ENCODE measurements at places on chromosomes 11 and 22.

- DNase-seq, result no peak
These were observed 20.7 kb downstream of the ZBTB16 start for GRCh38 chr11:114080219-114080618.

DNA sequence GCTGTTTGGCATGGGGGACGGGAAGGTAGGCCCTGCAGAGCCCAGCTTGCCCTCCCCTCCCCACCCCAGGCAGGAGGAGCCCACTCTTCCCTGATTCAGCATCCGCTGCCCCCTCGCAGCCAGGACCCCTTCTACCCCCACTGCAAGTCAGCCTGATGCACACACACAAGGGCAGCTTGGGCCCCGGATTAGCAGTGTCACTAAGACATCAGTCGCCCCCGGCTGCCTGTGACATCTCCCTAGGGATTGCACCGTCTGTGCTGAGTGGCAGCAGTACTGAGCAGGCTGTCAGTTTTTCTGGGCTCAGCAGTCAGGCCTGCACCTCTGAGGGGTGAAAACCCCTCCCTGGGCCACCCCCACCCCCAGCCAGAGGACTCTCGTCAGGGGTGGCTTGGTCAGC is 30.4 kb upstream of the SYT7 start:
- no peak for DNase-seq

DNA sequence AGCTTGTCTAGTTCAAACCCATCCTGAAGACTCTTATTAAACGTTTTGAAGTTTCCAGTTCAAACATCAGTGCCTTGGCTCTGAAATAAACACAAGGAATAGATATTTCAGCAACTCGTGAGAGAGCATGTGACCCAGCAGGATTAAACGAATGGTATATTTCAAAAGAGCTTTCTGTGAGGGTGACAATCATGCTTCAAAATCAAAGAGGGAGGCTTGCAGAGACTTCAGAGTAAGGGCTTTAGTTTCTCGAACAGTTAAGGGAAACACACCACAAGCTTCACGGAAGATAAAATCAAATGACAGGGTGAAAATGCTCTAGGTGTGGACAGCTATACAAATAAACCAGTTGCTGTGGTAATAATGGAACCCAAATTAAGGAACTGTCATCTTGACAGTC is 1.4 kb downstream of the HPS4 start:
- DNase-seq, result no peak

- no peak for DNase-seq
These were observed 50.5 kb upstream of the SHISAL1 start for GRCh38 chr22:44363013-44363979.

DNA sequence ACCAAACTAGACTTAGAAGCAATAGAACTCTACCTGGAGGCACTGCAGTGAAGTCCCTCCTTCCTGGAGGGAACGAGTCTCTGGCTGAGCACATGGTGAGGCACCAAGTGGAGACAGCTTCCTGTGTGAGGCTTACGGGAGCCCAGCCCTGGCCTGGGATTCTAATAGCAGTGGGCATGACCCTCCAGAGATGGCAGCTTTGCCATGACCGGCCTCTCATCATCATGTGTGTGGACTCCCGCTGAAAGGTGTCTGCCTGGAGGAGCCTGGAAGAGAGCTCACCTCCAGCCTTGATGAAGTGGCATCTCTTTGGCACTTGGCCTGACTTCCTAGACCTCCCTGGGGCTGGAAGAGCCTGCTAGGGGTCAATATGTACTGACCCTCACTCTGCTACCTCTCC is 8.0 kb downstream of the DGAT2 start:
- DNase-seq, result no peak

DNA sequence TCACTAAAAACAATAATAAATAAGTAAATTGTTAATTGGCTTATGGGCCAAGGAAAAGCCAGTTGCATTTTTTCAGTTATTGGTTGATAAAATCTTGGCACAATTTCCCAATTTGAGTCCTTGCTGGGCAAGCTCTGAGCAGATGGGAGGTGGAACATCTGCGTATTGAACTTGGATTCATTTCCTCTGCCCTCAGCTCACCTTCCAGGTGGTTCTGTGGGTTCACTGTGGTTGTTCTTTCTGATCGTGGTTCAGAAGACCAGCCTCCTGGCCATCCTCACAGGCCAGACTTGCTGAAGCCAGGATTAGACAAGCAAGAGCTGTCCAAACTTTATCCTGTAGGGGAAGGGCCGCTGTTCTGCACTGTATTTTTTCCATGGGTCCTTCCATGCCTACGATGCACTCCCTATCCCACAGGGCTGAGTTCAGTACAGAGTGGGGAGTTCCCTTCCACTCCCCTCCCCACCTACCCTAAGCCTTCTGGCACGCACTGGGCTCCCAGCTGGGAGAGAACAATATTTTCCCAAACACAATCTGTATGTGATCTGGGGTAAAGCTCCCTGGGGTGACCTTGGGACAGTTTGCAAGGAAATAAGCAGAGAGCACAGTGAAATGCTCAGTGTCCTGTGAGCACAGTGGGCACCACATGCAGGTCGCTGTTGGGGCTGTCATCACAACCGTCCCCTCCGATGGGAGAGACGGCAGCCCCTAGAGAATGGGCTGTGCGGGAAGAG is 43.5 kb upstream of the TP53I11 start:
- no peak for DNase-seq

- DNase-seq, result no peak
These were observed 683.9 kb downstream of the TBC1D22A start for GRCh38 chr22:47446331-47446730.

- DNase-seq, result no peak
These were observed 533.1 kb upstream of the TENM4 start for GRCh38 chr11:79973721-79974617.

Data from stimulated activated CD8-positive, alpha-beta memory T cell treated with anti-CD3 and anti-CD28 coated beads, Interleukin-15, amount 100 ng/mL, for 4 hours (primary cell).